ENCODE measurements at places on chromosomes 5 and 9.

DNA sequence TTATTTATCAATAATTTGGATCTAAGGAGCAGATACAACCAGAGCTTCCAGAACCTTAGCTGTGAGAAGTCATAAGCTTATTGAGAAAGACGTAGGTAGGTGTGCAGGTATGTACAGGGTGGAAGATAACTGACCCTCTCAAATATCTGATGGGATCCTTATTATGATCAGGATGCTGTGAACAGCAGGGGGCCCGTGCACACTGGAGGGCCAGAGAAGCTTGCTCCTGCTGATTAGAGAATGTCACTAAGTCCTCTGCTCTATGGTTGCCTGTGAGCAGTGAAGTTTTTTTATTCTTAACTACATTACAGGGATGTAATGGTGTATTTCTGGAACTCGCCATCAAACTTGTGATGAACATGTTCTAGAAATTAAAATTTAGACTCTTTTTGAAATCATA lies 108.9 kb upstream of the POU5F2 start:
- DNase-seq, result no peak

DNA sequence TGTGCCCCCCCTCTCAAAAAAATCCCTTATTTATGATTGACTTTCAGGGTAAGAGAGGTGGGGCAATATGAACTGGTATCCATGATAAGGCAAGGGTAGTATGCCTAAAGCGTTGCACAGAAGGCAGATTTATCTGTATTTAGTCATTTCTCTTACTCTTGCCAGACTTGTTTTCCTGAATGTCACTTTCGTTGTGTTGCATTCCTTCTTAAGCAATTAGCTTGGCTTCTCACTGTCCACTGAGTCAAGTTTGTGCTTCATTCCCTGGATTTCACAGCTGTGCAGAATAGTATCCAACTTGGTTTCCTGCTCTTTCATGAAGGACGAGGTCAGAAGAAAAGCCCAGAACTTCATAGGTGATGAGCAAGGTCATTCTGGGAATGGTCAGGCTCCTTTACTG lies 301.5 kb upstream of the ACTBL2 start:
- no peak for DNase-seq

- no peak for DNase-seq
Measured at GRCh38 chr9:125642311-125642710, 64.7 kb downstream of the MAPKAP1 start.

DNA sequence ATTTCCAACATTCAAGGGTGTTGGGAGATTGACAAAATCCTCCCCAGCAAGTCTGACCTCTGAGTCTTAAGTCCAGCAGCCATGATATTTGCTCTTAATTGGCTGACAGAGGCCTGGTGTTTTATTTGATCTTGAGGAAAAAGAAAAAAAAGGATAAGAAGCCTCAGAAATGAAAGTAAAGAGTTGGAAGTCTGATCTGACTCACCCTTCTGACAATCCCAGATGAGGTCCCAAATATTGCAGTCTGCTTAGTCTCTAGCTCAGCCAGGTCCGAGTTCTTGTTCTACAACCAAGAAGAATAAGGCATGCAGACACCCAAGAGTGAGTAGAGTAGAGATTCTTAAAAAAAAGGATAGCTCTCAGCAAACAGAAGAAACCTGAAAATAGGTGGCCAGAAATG lies 632.5 kb upstream of the ST8SIA4 start:
- DNase-seq, result no peak

- no peak for DNase-seq
Measured at GRCh38 chr5:60700416-60700757, 421 bp upstream of the DEPDC1B start.

Data from HS-27A (cell line).